ENCODE measurements at places on chromosomes 3 and 15.

DNA sequence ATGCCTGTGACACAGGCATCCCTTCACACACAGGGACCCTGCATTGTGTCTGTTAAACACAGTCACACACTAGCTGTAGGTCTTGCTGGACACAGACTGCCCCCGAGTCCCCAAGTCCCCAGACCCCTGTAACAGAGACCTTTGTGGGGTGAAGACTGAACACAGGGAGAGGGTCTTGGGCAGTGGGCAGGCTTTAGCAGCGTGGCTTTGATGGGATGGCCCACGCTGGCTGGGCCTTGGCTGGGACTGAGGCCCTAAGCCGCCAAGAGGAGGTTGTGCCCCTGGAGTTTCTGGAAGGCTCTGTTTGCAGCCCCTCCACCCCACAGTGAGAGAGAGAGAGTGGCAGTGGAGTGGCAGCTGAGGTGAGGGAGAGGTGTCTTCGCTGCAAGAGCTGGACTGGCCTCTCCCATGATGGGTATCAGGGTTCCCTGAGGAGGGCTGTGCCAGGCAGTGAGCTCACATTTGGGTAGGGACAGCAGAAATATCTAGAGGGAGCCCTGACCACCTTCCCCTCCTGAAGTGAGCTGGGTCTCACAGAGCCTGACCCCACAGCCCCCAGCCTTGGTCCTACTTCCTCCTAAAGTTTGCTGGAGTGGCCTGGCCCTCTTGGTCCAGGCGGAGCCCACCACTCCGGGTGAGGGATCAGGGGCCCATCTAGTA is 635 bp upstream of the VILL start:
- DNase-seq = peak; percentile 65

DNA sequence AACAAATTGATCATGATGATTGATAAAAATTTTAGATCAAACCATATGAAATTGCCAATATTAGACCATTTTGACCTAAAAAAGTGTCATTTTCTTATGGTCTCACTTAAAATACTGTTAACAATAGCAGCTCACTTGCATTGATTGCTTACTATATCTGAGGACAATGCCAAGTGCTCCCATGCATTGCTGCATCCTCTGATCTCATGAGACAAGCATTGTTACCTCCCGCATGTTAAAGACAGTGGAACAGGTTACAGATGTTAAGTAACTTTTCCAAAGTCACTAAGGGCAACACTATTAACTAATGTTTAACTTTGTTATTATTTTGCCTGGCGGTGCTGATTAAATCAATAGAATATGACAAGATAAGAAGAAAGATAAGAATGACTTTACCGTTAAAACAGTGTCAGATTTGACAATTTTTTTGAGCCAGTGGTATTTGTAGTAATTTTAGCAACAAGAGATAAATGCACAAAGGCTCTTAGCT is 69.3 kb downstream of the PPM1L start:
- no peak for DNase-seq

DNA sequence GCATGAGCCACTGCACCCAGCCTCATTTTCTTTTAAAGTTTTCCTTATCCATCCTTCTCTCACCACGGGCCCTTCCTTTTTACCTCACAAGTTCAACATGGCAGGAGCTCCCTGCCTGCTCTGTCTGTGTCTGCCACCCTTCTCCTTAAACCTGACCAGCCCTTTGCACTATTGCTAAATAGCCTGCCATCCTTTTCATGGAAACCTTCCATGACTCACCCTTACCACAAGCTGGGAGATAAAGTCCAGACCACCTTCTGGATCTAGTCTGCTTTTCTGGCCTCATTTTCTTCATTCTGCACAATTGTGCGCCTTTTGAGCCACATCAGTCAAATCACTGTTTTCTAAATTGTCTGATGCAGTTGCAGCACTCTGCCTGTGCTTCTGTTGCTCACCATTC is 8.9 kb downstream of the PARP14 start:
- no peak for DNase-seq

DNA sequence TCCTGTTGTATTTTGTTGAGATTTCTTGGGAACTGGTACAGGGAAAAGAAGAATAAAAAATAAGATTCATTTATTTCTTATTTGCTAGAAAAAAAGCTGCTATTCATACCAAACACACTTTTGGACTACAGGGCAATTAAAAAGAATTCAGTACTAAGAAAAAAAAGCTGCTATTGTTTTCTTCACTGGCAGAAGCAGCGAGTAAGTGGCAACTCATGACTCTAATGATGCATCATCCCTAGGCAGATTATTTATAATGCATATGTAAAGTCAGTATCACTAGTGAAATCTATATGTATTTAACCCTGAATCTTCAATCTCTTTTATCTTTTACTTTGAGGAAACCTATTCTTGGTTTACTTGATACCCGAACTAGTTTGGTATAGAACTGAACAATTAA is 15.2 kb downstream of the PFN2 start:
- no peak for DNase-seq

GRCh38 chr3:124793054-124793739 is 62.9 kb downstream of the UMPS start:
- DNase-seq = no peak
